Esophagus muscularis mucosa (tissue), 4 donors: ENCODE measurements at places on chromosomes 1 and 21. TPM values are rescaled to one million over a fixed set of nuclear protein-coding genes. Genes with fewer than 3 reads are reported as not detected.

The OR2L3 gene
- not detected for total RNA-seq

The IFNLR1 gene
- total RNA-seq = 2.0 TPM

- DNase-seq = no peak
- H3K27me3 ChIP-seq = no peaks in the 10 kb centered on the region
- no peak overlapping the region for H3K4me3 ChIP-seq
These were observed 102.7 kb upstream of the GCLM start for GRCh38 chr1:94011709-94012595.

- no peak for DNase-seq
- H3K4me3 ChIP-seq = no peak overlapping the region
- no peaks in the 10 kb centered on the region for H3K36me3 ChIP-seq
- H3K27ac ChIP-seq = no peak overlapping the region
- peaks cover 15% of the 10 kb centered on the region for H3K27me3 ChIP-seq
These were observed 3.6 kb upstream of the SMPDL3B start for GRCh38 chr1:27931184-27931583.

The DDOST gene
- total RNA-seq = 88.3 TPM

- H3K27me3 ChIP-seq = no peaks in the 10 kb centered on the region
- H3K4me3 ChIP-seq = no peak overlapping the region
- peaks cover 96% of the 10 kb centered on the region for H3K4me1 ChIP-seq
- H3K36me3 ChIP-seq = peaks cover 76% of the 10 kb centered on the region
- DNase-seq = no peak
These were observed 10.2 kb downstream of the COL6A1 start for GRCh38 chr21:45991606-45992300.

DNA sequence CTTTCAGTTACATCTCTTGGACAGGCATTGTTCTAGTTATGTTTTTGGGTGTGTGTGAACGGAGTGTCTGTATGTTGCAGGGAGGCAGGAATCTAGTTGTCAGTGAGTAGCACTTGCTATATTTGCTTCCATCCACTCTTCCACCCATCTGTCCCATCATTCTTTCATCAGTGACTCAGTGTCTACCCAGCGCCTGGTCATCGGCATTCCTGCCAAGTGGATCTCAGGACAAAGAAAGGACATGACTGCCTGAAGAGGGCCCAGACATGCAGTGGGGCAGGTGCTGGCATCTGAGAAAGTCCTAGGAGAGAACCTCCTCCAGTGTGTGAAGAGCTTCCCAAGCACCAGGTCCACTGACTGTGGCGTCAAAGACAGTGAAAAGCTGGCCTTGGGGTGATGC is 27.3 kb upstream of the MAGOH start:
- H3K27me3 ChIP-seq = no peaks in the 10 kb centered on the region
- no peak overlapping the region for H3K27ac ChIP-seq
- H3K4me1 ChIP-seq = no peaks in the 10 kb centered on the region
- H3K36me3 ChIP-seq = no peaks in the 10 kb centered on the region
- no peak for DNase-seq
- H3K4me3 ChIP-seq = no peak overlapping the region

The PRDM16 gene
- 1.2 TPM for total RNA-seq

- no peak overlapping the region for H3K27ac ChIP-seq
- H3K36me3 ChIP-seq = no peaks in the 10 kb centered on the region
These were observed 3.7 kb upstream of the DIPK1A start for GRCh38 chr1:92964998-92965397.

The PTBP2 gene
- total RNA-seq = 111 TPM
